Stimulated activated CD4-positive, alpha-beta T cell treated with anti-CD3 and anti-CD28 coated beads, Interleukin-1b, Interleukin-23, amount 100 ng/mL, for 4 hours (primary cell): ENCODE measurements at places on chromosomes 6 and 20.

DNA sequence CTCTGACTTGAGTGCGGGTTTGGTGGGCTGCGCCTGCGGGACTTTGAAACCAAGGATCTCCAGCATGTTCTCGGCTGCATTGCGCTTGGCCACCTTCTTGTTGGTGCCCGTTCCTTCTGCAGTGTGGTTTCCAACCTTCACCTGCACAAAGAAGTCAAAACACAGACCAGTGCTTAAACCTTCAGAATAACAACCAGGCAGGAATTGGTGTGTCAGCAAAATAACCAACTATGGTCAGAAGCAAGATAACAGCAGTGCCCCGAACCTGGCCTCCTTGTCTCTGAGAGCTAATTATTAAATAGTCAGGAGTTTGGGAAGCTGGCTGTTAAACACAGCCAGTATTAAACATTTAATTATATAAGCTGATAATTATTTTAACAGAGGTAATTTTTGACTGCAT is 68.1 kb downstream of the STAU1 start:
- no peak for DNase-seq

DNA sequence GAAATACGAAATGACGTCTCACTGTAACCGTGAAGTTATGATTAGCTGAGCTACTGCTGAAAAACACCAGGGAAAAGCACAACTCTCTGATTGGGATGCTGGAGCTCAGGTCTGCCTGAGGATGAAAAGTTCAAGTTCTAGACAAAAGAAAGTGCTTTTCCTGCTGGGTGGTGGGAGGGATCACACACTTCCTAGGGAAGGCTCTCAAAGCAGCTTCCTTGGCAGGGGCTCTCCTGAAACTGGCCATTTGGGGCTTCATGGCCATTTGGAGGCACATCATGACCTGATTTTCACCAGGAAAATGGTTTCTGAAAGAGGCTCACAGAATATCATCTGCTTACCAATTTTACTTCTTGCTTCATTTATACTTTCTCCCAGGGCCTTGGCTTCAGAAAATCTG is 97.1 kb upstream of the KCNK16 start:
- DNase-seq, result no peak

DNA sequence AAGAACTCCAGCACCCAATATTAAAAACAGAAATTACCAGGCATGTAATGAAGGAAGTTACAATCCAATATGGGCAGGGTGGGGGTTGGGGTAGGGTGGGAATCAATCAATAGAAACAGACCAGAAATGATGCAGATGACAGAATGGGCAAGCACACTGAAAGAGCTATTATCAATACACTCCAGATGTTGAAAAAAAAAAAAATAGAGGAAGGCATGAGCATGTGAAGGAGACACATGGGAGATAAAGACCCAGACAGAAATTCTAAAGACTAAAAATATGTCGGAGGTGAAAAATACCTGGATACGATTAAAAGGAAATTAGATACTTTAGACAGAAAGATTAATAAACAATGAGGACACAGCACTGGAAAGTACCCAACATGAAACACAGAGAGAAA is 19.1 kb upstream of the ZC3H12D start:
- no peak for DNase-seq

- no peak for DNase-seq
These were observed 40.9 kb downstream of the PTPRA start for GRCh38 chr20:2914160-2914559.

GRCh38 chr20:59015812-59016711 is 3.2 kb upstream of the TUBB1 start:
- DNase-seq, result no peak

- no peak for DNase-seq
These were observed 994 bp downstream of the CLDN20 start for GRCh38 chr6:155264693-155265320.

DNA sequence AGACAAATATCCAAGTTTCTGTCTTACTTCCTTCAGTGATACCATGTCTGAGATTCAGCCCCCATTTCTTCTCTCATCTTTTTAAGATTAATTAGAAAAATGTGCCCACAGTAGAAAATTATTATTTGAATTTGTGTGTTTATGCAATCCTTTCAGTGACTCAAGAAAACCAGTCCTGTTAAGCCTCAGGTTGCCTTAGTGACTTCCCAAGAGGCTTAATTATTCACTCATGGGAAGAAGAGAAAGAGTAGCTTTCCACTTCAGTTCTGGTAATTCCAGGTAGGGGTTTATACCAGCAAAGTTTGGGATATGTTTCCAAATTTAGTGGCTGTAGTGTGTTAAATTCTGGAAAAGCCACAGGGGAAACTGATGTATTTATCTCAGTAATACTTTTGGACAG is 149.1 kb downstream of the RIMS1 start:
- no peak for DNase-seq

DNA sequence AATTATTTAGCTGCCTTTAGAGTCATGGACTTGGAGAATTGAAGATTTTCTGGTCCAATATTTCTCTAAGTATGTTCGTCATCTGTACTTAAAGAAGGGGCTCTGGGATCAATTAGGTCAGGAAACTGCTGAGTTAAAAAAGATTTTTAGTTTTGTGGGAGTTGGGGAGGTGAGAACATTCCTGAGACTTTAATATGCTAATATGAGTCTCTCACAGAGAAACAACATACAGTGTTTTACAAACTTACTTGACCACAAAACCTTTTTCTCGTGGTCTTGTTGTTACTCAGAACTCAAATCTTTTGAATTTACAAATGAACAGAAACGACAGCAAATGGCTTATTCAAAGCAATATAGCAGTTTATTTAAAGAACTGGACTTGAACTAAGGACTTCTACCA is 67.9 kb downstream of the LIN28B start:
- DNase-seq, result no peak

- no peak for DNase-seq
These were observed 42.4 kb downstream of the LCA5 start for GRCh38 chr6:79494841-79495240.

DNA sequence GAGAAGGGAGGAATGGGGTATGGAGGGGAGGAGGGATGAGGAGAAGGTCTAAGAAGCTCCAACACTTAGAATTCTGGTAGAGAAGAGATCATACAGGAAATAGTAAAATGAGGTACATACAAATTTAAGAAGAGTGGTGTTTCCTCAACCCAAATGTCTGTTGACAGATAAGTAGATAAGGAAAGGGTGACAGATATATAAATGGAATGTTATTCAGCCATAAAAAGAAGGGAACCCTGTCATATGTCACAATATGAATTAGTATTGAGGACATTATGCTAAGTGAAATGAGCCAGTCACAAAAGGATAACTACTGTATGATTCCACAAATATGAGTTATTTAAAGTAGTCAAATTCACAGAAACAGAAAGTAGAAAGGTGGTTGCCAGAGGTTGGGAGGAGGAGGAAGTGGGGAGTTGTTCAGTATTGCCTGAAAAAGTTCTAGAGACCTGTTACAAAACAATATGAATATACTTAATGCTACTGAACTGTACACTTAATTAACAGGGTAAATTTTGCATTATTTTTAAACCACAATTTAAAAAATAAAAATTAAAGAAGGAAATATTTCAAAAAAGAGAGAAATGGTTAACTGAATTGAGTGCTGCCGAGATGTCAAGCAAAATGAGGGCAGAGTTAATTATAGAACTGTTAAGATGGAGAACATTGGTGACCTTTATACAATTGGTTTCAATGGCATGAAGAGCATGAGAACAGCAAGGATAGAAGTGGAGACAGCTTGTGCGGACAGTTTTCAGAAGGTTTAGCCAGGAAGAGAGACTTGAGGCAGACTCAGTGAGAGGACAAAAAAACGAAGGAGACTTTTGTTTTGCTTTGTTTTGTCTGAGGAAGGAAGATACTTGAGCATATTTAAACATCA is 47.6 kb upstream of the ADGRF4 start:
- DNase-seq, result no peak

GRCh38 chr6:134584847-134585516 is 267.1 kb upstream of the SGK1 start:
- no peak for DNase-seq

DNA sequence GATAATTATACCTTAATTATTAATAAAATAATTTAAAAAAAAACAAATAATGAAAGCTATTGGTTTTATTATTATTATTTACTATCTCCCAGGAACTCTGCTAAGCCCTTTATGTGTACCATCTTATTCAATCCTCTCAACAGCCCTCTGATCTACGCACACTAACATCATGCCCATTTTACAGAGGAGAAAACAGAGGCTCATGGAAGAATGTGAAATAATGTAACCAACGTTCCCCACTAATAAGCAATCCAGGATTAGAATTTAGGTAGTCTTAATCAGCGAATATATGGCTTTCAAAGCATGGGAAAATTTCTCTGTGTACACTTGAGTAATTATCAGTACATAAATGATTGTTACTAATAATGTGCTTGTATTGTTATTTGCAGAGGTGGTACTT is 89.0 kb downstream of the MAFB start:
- no peak for DNase-seq

- no peak for DNase-seq
These were observed 38.3 kb upstream of the SMLR1 start for GRCh38 chr6:130788954-130789353.

DNA sequence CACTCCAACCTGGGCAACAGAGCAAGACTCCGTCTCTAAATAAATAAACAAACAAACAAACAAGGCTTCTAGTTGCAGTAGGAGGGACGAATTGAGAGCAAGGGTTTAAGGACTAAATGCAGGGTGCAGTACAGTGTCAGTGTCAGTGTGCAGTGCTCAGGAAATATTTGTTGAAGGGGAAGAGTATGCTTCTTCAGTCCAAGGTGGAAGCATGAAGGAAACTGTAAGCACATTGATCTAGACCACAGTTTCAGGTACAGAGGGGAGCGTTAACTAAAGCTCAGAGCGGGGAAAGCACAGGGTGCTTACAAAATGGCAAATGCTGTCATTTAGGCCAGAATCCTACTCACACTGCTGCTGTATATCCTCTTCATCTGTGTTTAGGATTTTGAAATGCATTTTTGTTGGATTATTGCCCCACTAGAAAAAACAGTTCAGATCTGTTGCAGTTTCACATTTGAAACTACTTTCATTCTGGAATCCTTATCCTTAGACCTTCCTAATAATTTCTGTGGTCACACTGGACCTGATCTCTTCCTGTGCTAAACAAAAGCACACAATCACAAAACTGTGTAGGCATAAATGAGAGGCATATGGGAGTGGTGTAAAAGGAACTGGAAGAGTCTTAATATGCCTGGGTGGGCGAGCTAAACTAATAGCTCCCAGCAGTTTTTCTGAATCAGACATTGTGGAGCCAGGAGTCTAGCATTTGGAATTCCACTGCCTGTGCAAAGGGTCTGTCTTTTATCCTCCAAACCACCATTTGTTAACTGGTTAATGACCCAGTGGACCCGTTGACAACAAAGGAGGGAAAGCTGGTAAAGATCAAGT is 41.4 kb downstream of the CBFA2T2 start:
- no peak for DNase-seq

DNA sequence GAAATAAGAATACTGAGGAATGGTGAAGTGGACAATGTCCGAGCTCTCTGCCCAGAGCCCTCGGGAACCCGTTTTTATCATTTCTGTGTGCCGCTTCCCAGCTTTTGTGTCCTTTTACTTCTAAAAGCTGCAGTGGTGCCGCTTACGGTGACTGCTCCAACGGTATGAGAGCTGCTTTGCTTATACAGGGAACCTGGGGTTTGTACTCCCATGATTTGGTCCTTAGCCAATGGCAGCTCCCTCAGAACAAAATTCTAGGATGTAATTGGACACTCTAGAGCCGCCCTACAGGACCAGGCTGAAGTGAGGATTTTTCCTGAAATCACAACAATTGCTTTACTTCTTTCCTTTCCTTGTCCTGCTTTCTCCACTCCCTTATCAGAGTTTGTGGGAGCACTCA is 24.2 kb upstream of the PCSK2 start:
- DNase-seq, result no peak

DNA sequence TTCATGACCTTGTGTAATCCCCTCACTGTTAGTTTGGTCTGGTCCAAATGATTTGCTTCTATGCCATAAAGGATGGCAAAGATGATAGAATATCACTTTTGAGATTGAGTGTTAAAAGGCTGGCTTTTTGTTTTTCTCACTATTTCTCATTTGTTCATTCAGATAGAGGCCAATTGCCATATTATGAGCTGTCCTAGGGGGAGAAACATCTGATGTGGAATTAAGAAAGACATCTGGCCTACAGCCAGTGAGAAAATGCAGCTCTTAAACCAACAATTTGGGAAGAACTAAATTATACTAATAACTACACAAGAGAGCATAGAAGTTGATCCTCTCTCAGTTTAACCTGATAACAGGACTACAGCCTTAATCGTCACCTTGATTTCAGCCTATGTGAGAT is 1668.6 kb downstream of the GRIK2 start:
- DNase-seq, result no peak

DNA sequence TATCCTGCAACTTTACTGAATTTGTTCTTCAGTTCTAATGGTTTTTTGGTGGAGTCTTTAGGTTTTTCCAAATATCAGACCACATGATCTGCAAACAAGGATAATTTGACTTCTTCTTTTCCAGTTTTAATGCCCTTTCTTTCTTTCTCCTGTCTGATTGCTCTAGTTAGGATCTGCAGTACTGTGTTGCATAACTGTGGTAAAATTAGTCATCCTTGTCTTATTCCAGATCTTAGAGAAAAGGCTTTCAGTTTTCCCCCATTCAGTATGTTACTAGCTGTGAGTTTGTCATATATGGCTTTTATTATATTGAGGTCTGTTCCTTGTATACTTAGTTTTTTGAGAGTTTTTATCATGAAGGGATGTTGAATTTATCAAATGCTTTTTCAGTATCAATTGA is 4.3 kb downstream of the MICA start:
- no peak for DNase-seq

DNA sequence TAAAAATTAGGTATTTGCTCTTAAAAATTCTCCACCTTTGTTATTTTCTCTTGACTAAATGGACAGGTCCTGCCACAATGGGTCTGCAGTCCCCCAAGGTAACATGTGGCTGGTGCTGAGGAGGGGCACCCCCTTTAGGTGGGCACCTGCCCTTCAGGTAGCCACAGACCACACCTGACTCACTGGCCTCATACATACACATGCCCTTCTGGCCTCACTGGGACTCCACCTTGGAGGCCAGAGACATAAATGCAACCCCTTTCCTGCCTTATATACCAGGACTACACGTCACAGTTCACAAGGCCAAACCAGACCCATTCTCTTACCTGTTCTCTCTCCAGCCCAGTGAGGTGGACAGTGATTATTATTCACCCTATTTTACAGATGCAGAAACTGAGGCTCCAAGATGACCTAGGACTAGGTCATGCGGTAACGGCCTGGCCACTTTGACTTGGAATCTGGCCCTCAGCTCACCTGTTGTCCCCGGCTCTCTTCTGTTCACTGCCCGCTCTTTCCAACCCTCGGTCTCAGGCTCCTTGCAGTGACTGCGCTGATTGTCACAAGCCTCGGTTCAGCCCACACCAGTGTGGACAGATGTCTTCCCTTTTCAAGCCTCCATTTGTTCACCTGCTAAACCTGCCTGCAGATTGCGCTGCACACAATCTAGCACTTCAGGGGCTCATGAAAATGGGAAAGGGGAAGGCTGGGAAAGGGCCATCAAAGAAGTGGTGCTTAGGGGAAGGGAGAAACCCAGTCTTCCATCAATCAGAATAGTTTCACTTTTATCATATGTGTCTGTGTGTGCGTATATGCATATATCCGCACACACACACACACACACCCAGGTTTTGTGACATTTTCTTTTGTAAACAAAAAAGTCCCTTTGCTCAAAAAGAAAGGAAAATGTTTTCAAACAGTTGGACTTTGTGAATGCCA is 121.7 kb downstream of the BCAS1 start:
- DNase-seq, result no peak
